ENCODE measurements at places on chromosomes 4 and X.
A peak's percentile ranks its signal among the peaks of the same experiment; 100 is the strongest.

GRCh38 chr4:2812612-2813354, 19.9 kb downstream of the SH3BP2 start:
- no peak for DNase-seq

DNA sequence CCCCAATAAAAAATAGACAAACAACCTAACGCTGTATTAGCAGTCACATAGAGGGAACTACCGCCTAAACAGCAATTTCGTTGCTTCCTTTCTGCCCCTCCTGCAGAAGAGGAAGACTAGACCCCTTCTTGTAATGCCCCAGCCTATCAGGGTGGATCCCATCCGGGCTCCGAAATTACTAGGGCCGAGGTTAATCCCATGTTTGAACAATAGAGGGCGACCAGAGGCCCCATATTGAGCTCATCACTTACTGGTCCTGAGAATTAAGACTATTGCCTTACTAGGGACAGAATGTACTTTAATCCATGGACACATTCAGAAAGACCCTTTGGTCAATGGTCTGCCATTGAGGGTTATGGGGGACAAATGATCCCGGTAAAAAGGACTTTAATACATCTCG, 11.8 kb upstream of the ZNF630 start:
- peak; percentile 33 for DNase-seq

- DNase-seq = no peak
Observed at GRCh38 chrX:47976254-47977151, 27.3 kb downstream of the ZNF182 start.

- no peak for DNase-seq
Observed at GRCh38 chr4:56227301-56227835, 159.9 kb downstream of the AASDH start.

GRCh38 chrX:123581586-123581985, 151.3 kb downstream of the THOC2 start:
- no peak for DNase-seq

- no peak for DNase-seq
Observed at GRCh38 chr4:2163311-2163821, 78.6 kb downstream of the HAUS3 start.

- no peak for DNase-seq
Observed at GRCh38 chr4:110641218-110641617, 18.3 kb upstream of the PITX2 start.

GRCh38 chr4:138602664-138603063, 360.5 kb upstream of the SLC7A11 start:
- no peak for DNase-seq

DNA sequence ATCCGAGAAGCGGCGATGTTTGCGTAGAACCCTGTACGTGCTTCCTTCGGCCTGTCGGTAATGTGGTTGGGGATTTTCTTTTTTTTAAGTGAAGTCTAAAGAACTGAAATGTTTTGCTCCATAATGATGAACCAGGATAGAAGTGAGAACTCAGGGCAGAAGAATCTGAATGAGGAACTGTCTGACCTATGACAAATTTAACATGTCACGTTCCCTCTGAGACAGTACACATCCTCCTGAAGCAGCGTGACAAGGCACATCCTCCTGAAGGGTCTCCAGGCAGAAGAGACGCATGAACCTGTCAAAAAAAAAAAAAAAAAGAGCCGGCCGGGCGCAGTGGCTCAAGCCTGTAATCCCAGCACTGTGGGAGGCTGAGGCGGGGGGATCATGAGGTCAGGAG, 6.2 kb downstream of the CSF2RA start:
- DNase-seq = no peak

DNA sequence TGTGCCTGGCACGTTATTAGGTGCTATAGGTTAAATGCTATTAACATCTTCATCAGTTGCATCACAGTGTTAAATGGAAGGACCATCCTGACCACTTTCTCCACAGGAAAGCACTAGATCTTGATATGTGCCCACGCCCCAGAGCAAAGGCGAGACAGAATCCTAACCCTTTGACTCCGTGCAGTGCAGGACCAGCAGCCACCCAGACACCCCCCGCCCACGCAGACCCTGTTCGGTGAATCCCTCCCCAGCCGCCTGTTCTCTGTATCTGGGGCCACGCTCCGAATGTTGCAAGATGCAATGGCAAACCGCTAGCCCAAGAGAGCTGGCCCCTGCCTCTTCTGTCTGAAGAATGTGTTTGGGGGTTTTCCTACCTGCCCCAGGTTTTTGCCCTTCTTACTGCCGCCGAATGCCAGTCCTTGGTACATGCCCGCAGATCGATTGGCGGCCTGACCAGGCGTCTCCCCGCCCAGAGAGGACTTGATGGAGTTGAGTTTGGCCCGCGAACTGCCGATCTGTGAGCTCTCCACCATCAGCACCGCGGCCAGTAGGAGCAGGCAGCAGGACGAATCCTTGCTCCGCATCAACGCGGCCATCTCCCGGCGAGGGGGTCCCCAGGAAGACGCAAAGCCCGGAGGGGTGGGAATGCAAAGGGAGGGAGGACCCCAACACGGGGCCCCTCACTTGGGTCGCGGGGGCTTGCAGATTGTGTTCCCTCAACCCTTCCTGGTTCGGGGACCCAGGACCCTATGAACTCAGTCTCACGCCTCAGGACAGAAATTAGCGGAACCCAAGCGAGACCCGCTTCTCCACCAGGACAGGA, 906 bp downstream of the DKK2 start:
- no peak for DNase-seq

- DNase-seq = no peak
Observed at GRCh38 chr4:13763707-13764106, 136.2 kb upstream of the BOD1L1 start.

DNA sequence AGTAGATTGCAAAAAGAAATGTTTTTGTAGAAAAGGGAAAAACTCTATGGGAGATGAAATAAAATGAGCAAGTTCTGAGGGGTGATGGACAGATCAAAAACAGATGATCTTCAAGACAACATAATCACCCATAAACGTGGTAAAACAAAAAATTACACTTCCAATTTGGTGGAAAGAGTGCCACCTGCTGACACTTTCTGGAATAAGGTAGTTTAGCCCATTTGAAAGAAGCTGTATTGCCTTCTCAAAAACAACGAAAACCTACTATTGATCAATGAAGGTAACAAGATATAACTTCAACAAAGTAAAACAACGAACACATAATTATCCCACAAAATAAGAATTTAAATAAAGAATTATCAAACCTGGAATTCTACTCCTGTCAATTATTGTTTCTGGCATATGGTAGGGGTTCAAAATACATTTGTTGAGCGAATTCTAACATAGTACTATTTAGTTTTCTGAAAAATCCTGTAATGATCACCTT, 2.5 kb downstream of the COQ2 start:
- peak; percentile 19 for DNase-seq

DNA sequence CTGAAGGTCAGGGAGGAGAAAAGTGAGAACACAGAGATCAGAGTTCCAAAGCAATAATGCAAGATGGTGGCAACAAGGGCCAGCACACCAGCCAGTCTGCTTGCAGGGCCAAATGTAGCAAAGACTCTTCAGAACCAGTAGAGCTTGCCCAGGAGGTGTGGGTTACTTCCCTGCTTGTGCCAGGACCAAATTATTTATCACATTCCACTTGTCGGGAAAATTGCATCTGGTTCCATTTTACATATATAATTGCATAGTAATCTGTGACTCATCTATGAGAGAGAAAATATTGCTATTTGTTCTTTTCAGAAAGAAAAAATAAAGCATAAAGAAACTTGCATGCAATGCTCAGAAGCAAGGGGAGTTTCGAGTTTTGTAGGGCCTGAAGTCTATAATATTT, 41.4 kb downstream of the MAML3 start:
- DNase-seq = no peak

GRCh38 chr4:57104706-57105560, 5.3 kb downstream of the IGFBP7 start:
- DNase-seq = no peak

DNA sequence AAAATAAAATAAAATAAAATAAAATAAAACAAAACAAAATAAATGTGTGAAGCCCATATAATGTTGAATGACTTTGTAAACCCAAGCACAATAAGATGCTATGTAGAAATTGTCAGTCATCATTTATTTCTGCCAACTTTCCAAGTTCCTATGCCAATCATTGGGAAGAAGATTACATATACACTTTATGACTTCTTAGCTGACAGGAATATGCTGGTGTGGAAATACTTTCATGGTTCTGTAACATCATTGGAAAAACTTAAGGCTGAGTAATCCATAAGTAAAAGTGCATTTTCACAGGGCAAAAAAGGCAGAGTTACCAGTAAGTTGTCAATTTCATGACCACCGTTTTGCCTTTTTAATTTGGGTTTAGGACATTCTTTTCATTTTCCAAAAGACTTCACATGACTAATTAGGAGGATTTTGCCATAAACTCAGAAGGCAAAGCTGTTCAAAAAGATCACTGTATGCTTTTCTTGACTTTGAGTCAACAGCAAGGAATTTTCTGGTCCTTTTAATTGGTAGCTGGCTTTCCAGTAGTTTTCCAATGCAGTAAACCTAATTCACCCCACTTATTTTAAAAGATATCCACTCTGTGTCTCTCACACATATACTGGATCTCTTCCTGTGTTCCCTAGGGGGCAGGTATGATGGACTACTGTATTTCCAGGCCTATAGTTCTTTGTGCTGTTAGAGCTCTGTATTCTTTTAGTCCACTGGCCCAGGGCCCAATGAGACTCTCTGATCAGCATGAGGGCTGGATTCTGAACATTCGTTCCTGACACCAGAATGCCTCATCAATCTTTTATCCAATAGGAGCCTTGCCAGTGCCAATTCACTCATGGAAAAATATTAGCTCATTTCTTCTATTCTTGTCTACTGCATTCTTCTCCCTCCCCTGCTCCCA, 26.2 kb upstream of the SCRG1 start:
- no peak for DNase-seq

Measured in HTR-8/SVneo (cell line).